H7 (cell line): ENCODE measurements at places on chromosomes 7 and 10.

GRCh38 chr10:69780077-69780476 is 21.6 kb upstream of the COL13A1 start:
- DNase-seq: no peak

DNA sequence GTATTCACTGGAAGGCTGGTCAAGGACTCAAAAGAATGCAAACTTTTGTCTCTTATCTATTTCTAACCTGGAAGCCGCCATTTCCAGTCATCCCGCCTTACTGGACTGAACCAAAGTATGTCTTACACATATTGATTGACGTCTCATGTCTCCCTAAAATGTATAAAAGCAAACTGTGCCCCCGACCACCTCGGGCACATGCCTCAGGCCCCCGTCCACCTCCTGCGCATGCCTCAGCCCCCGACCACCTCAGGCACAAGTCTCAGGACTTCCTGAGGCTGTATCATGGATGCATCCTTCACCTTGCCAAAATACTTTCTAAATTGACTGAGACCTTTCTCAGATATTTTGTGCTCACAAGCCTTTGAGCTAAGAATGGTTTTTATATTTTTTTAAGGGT is 148.6 kb downstream of the PTPRN2 start:
- DNase-seq: no peak

GRCh38 chr7:50663396-50664102 is 98.3 kb upstream of the DDC start:
- no peak for DNase-seq

DNA sequence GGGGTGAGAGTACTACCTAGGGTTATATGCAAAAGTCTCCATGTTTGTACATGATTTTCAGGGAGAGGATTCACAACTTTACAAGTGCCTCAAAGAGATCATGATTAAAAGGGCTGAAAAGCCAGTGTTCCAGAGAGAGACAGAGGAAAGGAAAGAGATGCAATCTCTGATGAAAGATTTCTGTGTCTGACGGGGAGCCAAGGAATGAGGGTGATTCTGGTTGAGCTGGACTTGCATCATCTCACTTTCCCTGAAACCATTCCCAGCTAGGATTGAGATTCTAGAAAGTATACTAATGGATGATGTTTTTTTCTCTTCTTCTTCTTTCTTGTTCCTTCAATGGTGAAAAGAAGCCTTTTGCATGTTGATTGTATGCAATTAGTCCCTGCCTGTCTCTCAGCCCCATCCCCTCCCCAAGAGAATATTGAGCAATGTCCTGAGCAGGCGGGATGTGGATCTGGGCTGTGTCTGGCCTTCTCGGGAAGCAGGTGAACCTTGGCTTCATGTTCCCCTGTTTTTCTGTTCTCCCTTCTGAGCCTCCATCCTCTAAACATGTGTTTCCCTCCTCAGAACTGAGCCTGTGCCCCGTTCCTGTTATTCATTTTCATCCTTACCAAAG is 186.1 kb downstream of the ZNF365 start:
- no peak for DNase-seq

DNA sequence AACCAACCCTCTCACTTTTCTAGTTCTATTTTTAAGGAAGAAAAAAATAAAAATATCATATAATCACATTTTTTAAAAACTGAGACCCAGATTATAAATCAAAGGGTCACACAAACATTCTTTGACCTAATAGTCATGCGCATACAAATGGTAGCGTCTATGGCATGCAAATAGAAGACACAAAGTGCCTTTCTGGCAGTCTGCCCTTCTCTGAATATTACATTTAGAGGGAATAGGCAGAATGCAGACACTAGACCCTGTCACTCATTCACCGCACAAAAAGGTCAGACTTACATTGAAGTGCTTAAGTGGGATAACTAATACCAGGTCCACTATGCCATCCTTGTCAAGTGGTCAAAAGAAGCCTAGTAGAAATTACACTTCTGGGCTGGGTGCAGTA is 26.5 kb upstream of the FHIP2A start:
- no peak for DNase-seq

DNA sequence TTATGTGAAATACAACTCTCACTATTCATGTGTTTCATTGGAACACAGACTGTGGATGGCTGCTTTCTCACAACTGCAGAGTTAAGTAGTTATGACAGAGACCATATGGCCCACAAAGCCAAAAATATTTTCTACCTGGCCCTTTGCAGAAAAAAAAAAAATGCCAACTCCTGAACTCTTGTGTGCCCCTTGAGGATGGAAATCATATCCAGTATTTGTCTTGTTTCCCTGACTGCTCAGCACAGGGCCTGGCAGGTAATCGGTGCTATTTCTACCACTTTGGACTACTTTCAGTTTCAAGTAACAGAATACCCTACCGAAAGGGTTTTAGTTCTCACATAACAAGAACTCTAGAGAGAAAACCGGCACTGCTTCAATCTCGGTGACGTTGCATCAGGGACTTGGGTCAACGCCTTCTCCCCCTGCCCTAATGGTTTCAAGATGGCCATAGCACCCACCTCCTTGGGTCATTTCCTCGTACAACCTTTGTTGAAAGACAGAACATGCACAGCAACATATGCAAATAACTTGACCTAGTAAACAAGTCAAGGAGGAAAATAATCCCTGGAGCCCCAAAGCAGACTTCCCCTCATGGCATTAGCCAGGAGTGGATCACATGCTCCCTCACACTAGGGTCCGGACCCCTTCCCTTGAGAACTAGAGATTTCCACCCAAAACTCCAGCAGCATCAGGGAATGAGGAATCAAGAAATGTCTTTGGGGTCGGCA is 11.8 kb upstream of the GPNMB start:
- no peak for DNase-seq

- DNase-seq: no peak
Observed at GRCh38 chr10:60611291-60611747, 167.0 kb upstream of the CDK1 start.

DNA sequence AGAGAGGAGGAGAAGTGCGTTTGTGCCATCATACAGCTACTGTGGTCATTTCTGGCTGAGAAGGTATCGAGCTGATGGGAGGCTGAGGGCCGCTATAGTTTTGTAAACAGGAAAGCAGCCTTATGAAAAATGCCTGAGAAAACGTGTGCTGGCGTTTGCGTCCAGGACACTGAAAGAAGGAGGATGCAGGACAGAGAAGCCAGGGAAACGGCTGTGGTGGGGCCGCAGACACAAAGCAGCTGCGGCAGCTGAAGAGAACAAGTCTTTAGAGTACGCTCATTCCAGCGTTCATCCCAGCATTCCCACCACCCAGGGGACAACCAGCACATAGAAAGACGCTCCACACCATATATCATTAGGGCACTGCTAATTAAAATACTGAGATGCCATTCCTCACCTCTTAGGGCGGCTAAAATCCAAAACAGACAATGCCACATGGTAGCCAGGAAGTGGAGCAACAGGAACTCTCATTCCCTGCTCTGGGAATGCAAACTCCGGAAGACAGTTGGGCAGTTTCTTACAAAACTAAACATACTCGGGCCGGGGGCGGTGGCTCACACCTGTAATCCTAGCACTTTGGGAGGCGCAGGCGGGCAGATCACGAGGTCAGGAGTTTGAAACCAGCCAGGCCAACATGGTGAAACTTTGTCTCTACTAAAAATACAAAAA is 18.4 kb downstream of the GNA12 start:
- DNase-seq: no peak

DNA sequence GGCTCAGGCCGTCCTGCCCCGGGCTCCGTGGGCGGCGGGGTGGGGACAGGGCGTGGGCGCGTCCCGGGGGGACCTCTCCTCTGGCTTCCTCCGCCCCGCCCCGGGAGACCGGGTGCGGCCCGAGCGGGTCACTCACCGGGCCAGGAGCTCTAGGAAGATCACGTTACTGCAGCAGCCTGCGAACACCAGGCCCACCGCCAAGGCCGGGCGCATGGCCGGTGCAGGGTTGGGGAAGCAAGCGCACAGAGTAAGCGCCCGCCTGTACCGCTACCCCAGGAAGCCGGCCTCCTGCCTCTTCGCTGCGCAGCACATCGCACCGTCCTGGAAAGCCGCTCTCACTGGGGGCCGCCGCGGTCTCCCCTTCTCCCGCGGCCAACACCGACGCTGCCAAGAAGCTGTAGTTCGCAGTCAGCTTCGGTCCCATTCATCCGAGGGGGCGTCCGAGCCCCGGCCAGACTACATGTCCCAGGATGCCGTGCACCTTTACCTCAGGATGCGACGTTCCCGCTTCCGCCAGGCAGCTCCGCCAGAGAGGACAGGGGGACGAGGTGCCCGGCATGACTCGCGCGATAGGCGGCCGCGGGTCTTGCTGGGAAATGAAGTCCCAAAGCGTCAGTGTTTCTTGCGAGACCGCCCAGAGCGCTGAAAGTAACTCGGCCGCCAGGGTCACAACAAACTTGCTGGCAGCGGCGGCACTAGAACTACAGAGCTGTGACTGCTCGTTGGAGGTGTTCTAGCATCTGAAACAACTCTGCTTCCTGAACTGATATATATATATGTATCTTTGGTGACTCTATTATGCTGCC is at the start of gene SLC35B4:
Gene SLC35B4 (minus strand): TSS at position 392 of the 806 bp plus-strand sequence. CDS start 179 bp downstream, at position 213.
- DNase-seq: peak; percentile 96

DNA sequence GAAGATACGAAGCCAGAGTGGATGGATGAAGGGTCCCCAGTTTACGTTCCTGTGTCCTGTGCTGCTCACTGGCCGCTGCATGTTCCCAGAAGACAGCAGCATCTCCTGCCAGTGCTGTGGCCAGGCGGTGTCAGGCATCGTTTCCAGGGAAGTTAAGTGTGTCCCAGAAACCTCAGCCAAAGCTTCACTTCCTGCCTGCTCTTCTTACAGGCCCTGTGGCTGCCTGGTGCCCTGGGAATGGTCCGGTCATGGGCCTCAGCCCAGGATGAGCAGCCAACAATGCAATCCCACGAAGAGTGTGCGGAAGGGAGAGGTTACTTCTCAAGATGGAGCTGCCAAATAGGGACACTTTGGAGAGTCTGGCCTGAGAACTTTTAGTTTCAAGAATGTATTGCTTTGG is 99.7 kb upstream of the TARP start:
- DNase-seq: no peak

DNA sequence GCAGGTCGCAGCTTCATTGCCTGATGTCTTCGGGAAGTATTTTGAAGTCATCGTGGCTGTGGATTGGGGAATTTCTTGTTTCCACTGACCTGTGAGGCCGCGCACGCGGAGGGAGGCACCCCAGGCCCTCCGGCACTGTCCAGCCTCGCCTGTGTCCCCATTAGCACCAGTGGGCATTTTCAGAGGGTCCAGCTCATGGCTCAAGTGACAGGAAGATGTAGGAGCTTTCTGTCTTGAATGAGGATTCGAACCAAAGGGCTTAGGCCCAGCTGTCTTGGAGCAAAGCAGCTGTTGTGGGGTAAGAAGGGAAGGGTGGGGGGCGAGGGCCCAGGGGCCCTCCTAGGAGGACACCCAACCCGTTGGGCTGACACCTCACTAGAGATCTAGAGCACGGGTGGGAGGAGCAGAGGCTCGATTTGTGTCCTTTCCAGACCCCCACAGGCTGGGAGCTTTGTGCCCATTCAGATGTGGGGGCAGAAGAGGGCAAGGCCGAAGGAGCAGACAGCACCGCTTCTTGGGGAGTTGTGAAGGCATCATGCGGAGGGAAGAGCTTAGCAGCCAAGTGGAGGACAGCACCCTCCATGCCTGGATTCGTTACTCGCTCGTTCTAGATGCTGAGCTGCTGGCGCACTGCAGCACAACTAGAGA is 914 bp downstream of the ZNF37A start:
- peak; percentile 6 for DNase-seq

DNA sequence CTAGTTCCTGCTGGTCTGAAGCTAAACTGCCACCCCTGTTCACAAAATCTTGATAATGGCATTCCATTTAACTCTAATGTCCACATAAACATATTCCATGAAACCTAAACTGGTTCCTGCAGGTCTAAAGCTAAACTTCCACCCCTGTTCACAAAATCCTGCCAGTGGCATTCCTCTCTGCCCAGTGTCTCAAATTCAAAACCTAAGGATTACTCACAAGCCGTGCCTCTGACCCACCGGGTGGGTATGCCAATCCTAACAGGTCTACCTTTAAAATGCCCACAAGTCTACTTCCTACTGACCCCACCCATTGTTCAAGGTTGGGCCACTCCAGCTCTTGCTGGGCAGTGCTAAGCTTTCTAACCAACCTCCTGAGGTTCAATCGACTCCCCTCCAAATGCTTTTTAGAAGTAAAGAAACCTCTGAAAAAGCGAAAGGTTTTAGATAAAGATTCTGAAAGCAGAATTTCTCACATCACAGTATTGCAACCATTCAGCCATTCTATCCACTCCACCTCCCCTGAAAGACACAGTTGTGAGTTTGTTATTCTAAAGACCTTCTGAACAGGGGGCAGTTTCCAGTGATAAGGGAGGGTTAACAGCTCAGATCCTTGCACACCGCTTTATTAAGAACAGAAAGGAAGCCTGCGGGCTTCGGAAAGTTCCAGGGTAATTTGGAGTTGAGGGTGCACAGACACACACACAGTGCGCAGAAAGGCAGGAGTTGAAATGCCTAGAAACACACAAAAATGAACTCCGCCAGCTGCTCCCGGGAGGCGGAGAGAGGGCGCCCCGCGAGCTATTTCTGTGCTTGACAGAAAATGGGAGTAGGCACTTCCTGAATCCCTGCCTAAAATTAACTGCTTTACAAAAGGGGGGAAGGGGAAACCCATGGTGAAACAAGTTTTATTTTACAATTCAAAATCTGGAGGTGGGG is 87.7 kb downstream of the TNS3 start:
- DNase-seq: peak; percentile 71

- DNase-seq: no peak
Observed at GRCh38 chr10:42780456-42780855, 2.1 kb upstream of the BMS1 start.

DNA sequence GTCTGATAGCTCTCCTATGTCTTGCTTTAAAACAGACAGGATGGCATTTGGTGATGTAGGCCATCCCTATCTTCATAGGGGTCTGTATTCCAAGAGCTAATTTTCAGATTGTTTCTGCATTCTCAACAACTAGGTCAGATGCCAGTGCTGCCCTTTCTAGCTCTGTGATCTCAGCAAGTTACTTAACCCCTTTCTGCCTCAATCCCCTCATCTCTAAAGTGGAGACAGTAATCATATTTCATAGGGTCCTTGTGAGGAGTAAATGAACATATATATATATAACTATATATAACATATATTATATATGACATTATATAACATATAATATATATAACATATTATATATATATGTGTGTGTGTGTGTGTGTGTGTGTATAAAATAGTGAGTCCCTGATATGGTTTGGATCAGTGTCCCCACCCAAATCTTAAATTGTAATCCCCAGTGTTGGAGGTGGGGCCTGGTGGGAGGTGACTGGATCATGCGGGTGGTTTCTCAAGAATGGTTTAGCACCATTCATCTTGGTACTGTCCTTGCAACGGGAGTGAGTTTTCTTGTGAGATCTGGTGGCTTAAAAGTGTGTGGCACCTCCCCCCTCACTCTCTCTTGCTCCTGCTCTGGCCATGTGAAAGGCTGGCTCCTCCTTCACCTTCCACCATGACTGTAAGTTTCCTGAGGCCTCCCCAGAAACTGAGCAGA is 45.2 kb downstream of the HIPK2 start:
- DNase-seq: no peak
